GM12891 (cell line): ENCODE measurements at places on chromosomes 16 and 17.
A peak's percentile ranks its signal among the peaks of the same experiment; 100 is the strongest.

- no peak for DNase-seq
Measured at GRCh38 chr16:75065521-75066149, 50.9 kb downstream of the LDHD start.

DNA sequence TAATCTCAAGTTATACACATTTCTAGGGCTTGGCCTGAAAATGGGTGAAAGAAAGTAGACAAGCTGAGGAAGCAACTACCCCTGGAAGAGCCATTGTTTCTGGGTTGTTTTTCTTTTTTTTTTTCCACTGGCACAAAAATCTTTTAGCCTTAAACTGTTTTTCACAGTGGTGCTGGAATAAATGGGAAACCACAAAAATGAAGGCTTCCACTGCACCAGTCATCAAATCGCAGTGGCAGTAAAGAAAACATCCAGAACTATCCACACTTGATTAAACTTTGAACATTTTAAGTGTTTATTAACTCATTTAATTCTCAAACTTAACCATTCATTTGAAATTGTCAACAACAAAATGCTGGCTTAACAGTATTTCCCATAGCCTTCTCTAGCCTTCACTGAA lies 14.3 kb downstream of the CMTM4 start:
- no peak for DNase-seq

GRCh38 chr16:65312795-65313194 lies 190.9 kb upstream of the CDH11 start:
- no peak for DNase-seq

DNA sequence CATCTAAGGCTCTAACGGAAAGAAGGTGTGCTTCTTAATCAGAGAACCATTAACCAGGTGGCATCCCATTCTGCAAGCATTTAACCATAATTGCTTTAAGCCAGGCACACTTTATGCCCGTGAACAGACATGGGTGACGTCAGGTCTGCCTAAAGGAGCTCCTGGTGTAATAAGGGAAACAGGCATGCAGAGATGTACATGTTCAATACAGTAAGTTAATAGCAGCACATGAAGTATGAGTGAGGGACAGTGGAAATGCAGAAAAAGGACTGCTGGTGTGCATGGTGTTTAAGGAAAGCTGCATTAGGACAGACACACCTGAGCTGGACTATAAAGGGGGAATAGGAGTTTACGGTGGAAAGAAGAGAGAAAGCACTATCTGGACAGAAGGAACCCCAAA lies 18.6 kb downstream of the DYNLRB2 start:
- DNase-seq = no peak

DNA sequence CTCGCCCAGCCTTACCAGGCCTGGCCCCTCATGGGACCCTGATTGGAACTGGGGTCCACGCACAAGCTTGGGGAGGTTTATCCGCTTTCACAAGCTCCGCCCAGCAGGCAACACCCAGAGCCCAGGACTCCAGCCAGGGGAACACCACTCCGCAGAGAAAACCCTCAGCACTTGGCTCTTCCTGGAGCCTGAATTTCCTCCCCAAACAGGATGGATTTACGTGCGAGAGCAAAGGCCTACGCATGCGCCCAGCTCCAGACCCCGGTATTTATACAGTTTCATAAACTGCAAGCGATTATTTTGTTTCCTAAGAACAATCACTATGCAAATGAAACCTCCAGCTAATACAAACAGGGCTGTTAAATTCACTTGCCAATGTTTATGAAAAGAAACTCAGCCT lies 22.8 kb downstream of the ZNF423 start:
- DNase-seq = no peak

GRCh38 chr17:32491371-32492263 lies 4.8 kb downstream of the CDK5R1 start:
- DNase-seq = no peak

- DNase-seq = peak; percentile 46
Measured at GRCh38 chr16:69106491-69107315, 1.2 kb downstream of the HAS3 start.
